ENCODE measurements at places on chromosomes 11 and 22. TPM values are rescaled to one million over a fixed set of nuclear protein-coding genes. Genes with fewer than 3 reads are reported as not detected.

DNA sequence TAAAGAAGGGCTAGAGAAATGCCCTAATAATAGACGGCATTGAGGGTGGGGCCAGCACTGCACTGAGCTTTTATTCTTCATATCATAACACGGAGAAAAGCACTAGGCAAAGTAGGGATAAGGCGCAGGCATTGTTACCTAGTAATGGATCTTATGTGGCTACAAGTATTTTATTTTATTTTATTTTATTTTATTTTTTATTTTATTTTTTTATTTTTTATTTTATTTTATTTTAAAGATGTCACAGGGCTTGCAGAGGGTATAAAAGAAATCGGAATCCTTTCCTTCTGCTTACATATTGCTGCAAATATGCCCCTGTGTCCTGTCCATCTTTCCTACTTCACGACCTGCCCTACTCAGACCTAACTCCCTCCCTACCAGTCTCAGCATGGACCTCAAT lies 452.0 kb upstream of the KIRREL3 start:
- no peaks in the 10 kb centered on the region for H3K36me3 ChIP-seq
- no peaks in the 10 kb centered on the region for H3K4me1 ChIP-seq
- DNase-seq: no peak
- peaks cover 3% of the 10 kb centered on the region for H3K27me3 ChIP-seq
- no peak overlapping the region for H3K4me3 ChIP-seq
- no peak overlapping the region for H3K27ac ChIP-seq

DNA sequence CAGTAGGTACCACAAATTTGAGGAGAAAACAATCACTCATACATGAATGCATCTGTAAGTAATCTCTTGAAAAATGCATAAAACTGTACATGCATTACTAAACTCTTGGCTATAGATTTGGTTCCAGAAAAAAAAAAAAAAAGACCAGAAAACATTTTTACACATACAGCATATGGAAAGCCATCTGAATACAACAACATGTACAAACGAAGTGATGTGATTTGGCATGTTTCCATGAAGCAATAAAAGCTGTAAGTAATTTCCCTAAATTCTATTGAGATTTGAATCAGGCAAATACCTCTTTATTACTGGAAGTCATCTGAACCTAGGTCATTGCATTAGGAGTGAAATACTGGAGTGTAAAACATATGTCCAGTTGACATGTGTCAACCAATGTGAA lies 31.9 kb upstream of the ZC3H12C start:
- H3K4me1 ChIP-seq: no peaks in the 10 kb centered on the region
- no peaks in the 10 kb centered on the region for H3K36me3 ChIP-seq
- H3K27ac ChIP-seq: no peak overlapping the region
- H3K27me3 ChIP-seq: no peaks in the 10 kb centered on the region

Gene BID
- 30.5 TPM for total RNA-seq

DNA sequence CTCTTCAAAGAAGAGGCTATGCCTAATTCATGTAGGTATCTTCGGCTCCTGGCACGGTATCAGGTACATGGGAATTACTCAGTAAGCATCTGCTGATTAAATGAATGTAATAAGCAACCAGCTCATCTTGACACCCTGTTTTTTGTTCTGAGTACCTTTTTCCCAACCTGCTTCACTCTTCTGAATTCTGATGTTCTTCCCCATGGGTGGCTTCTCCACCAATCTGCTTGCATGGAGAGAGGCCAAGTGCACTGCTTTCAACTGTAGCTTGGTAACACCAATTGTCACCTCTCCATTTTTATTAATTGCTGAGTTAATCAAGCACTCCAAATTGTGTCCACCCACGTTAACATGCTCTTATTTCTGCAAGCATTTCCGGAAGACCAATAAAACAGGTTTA lies 40.5 kb downstream of the LARGE1 start:
- DNase-seq: no peak
- no peaks in the 10 kb centered on the region for H3K36me3 ChIP-seq
- no peak overlapping the region for H3K4me3 ChIP-seq
- H3K27ac ChIP-seq: no peak overlapping the region
- peaks cover 10% of the 10 kb centered on the region for H3K4me1 ChIP-seq
- no peaks in the 10 kb centered on the region for H3K27me3 ChIP-seq

Gene NEFH
- 1.2 TPM for total RNA-seq

Gene KLHL35
- 0.17 TPM for total RNA-seq

Gene LINC01488
- total RNA-seq: not detected

Data from esophagus muscularis mucosa (tissue), 4 donors.